ENCODE measurements at places on chromosomes 11 and 22.

DNA sequence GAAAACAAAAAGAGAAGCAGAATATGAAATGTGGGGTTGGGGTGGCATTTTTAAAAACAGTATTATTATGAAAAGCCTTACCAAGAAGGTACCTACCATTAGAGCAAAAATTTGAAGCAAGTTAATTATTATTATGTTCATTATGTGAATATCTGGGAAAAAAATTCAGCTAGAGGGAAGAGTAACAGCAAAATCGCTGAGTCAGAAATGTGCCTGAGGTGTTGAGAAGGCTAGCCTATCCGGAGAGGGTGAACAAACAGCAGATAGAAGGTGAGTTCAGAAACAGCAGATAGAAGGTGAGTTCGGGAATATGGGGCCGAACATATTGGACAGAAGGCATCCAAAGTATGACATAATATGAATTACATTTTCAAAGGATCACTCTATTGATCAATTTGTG, 536.8 kb upstream of the ANO5 start:
- DNase-seq, result no peak

- no peak for DNase-seq
These were observed 194.3 kb upstream of the NARS2 start for GRCh38 chr11:78768971-78769370.

DNA sequence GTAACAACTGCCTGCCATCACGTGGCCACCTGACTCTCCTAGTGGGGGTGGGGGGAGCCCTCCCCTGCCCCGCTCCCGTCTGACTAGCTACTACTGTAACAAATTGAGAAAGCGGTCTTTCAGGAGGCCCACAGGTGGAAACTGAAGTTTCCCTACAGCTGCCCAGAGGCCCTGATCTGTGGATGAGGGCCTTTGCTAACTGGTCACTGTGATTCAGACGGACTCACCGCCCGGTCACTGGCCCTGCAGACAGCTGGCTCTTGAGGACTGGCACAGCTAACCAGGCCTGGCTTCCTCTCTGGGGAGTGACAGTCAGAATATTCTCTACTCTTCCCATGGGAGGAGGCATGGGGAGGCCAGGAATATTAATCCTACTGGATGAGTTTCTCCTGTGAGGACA, 116.8 kb downstream of the ARHGAP8 start:
- DNase-seq, result no peak

- peak; percentile 61 for DNase-seq
These were observed 6.4 kb upstream of the PKNOX2 start for GRCh38 chr11:125157953-125158680.

DNA sequence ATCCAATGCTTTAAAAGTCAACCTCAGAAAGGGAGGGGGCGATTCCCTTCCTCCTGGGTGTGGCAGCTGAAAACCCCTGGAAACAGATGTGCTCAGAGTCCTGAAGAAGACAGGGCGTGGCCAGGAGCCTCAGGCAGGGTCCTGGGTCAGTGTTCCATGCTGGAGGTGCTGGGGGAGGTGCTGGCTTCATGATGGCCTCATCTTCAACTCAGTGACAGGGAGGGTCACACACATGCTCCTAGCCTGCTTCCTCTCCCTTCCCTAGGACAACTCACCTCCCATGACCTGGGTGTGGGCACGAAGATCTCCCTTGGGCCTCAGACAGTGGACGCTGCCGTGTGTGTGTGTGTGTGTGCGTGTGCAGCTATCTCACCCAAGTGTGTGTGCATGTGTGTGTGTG, 245.6 kb upstream of the B3GAT1 start:
- DNase-seq, result no peak

GRCh38 chr11:3109921-3110706, 52.9 kb upstream of the CARS1 start:
- DNase-seq, result peak; percentile 8

- no peak for DNase-seq
These were observed 10.6 kb upstream of the GLYATL1 start for GRCh38 chr11:58928691-58929090.

- no peak for DNase-seq
These were observed 12.0 kb upstream of the TTLL12 start for GRCh38 chr22:43198936-43199335.

DNA sequence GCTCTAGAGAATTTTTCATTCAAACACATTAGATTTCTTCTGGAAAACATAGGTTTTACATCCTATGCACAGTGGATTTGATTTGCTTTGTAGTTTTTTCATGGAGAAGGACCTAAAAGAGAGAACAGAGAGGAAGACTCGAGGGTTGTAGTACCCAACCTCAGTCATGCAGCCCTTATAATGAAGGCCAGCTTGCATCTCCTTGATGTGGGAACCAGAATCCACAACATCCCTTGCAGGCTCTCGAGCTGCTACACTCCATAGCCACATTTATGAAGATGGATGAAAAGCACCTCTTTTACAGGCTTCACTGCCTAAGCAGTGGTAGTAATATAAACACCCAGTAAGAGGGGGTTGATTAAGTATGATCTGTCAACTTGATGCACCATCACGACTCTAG, 9.5 kb upstream of the OR5B12 start:
- no peak for DNase-seq

- DNase-seq, result no peak
These were observed 69.8 kb downstream of the TRIM29 start for GRCh38 chr11:120068114-120068573.

DNA sequence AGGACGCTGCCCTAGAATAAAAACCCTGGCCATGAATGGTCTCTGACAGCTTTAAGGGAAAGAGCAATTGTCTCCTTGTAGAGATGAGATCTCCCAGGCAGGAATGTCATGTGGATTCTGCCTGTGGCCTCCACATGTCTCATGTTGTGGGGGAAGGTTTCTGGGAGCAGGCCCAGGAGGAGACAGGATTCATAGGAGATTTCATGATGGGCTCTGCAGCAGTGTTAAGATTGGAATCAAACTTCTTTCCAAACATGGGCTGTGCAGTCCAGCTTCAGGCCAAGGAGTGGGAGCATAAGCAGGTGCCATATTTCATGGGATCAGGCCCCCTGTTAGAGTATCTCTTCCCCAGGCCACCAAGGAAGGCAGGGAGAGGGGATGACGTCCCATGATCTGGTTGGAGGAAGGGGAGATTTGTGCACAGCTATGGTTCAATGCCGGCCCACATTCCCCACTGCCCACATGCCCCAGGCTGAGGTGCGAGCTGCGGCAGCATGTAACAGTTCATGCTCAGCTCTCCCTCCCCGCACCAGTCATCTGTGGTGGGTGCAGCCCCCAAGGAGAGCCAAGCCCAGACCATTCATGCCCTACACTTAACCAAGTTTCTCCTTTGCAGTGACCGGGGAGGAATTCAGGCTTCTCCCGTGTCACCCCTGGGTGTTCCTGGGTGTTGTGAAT, 42.5 kb downstream of the LMO1 start:
- DNase-seq, result no peak

DNA sequence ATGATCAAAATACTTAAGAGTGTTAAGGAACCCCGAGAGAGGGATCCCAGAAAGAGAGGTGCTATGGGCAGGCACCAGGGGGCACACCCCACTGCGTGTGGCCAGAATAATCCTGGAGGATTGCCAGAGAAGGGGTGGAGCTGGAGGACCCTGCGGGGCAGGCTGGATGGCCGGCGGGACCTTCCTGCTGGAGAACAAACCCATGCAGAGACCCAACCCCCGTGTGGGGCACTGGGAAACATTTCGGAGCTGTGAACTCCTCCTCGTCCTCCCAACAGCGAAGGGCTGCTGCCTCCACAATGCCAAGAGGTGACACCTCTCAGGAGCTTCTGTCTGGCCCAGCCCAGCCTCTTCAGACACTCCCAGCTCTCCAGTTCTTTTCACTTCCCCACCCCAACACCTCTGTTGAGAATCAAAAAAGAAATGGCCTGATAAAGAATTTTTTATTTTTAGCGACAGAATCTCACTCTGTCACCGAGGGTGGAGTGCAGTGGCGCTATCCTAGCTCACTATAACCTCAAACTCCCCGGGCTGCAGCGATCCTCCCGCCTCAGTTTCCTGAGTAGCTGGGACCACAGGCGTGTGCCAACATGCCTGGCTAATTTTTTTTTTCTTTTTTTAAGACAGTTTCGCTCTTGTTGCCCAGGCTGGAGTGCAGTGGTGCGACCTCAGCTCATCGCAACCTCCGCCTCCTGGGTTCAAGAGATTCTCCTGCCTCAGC, 25.6 kb downstream of the RHOD start:
- no peak for DNase-seq

GRCh38 chr11:100709233-100709957, 22.3 kb downstream of the ARHGAP42 start:
- no peak for DNase-seq

DNA sequence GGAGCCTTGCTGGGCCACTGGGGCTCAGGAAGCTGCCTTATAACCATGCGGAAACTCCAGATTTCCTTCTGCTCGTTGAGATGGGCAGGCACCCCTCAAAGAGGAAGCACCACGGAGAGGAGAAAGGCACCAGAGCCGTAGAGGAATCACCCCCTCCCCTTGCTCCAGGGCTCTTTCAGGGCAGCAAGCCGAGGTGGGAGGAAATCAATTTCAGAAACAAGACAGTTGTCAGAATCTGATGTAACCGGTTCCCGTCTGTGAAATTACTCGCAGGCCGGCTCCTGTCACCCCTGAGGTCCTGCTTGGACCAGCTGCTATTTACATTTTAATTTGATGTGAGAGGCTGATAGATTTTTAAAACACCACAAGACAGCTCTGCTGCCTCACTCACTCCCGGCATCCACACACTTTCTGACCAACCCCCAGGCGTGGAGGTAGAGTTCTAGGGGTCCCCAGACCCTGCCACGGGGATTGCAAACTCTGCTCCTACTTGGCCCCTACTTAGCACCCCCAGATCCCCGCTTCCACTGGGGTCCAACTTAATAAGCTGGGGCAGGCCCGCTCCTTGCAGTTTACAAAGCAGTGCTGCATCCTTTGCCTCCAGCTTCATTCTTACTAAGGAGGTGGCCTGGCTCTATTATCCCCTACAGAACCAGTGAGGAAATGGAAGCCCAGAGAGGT, 162.5 kb downstream of the CEP164 start:
- DNase-seq, result no peak

DNA sequence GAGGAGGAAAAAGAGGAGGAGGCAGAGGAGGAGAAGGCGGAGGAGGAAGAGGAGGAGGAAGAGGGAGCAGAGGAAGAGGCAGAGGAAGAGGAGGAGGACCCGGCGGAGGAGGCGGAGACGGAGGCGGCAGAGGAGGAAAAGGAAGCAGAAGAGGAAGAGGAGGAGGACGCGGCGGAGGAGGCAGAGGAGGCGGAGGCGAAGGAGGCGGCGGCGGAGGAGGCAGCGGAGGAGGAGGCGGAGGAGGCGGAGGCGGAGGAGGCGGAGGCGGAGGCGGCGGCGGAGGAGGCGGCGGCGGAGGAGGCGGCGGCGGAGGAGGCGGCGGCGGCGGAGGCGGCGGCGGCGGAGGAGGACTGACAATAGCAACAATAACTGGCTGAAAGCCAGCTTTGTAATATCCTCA, 616.6 kb downstream of the TBC1D22A start:
- DNase-seq, result no peak

DNA sequence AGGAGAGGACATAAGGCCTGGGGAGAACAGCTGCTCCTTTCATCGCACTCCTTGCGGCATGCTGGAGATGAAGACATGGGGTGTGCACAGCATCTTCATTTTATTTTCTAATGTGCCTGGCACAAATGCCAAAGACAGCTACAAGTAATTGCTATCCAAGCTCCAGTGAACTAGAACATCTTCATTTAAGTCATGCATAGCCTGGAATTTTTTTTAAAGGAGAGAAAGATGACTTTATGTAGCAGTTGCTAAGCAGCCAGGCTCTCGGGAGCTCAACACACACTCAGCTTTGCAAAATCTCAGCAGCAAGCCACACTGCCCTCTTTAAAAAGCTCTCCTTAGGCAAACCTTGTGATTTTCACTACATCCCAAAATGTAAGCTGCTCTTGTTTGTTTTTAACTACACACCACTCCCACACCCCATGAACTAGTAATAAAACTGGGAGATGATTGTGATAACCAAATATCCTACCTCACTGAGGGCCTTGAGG, 164.5 kb upstream of the POU2AF2 start:
- no peak for DNase-seq

- DNase-seq, result peak; percentile 20
These were observed 125.9 kb downstream of the CCDC81 start for GRCh38 chr11:86500500-86501140.

DNA sequence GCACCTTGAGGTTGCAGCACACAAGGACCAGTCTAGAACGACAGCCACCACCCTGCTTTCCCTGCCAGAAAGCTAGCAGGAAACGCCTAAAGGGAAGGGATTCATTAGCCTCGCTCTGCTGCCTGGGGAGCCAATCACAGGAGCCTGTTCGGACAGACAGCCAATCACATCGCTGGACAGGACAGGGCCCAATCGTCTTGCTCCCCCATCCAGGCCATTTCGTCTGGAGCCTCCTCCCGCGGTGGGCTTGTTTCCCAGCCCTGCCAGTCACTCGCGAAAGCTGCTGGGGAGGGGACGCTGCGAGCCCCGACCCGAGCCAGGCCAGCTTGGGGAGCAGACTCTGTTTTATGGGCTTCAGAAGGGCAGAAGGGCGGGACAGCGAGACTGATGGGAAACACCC, 79.8 kb upstream of the NCAM1 start:
- no peak for DNase-seq

GRCh38 chr11:36057379-36058042, 113.6 kb downstream of the LDLRAD3 start:
- DNase-seq, result no peak

- no peak for DNase-seq
These were observed 17.9 kb upstream of the UVRAG start for GRCh38 chr11:75797116-75797515.

GRCh38 chr11:11038782-11039181, 180.9 kb upstream of the ZBED5 start:
- no peak for DNase-seq

DNA sequence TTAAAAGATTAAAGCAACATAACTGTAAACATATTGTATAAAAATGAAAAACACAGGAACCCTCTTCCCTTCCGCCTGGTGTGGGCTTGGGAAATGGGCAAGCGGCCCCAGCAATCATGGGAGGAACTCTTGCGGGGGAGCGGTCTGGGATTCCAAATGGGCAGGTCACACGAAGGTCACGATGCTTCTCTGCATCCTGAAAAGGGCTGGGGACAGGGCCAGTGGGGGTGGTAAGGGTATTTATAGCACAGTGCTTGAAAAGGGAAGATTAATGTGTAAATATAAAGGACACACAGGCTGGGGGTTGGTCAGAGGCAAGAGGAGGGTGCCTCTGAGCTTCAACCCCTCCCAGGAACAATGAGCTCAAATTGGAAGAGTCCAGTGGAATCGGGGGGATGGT, 46.9 kb upstream of the OR4B1 start:
- DNase-seq, result no peak

- no peak for DNase-seq
These were observed 6.3 kb downstream of the KLHL35 start for GRCh38 chr11:75426720-75427086.

Measured in NCI-H1105 treated with DMSO at 0.1 percent for 48 hours (cell line).